ENCODE measurements at places on chromosomes 11 and 22. TPM values are rescaled to one million over a fixed set of nuclear protein-coding genes. Genes with fewer than 3 reads are reported as not detected.

TMEM191B gene
- 0.39 TPM for total RNA-seq

PAK1 gene
- 51.4 TPM for total RNA-seq

PKDREJ gene
- total RNA-seq = not detected

LINC01488 gene
- not detected for total RNA-seq

ADM2 gene
- 0.39 TPM for total RNA-seq

CAPN5 gene
- 17.3 TPM for total RNA-seq

LDHAL6A gene
- not detected for total RNA-seq

RTN4RL2 gene
- 1.5 TPM for total RNA-seq

OR52E1 gene
- total RNA-seq = not detected

NFAM1 gene
- total RNA-seq = not detected

OR5J2 gene
- total RNA-seq = not detected

XKR3 gene
- total RNA-seq = not detected

IRAG1 gene
- total RNA-seq = 0.37 TPM

RCOR2 gene
- 2.7 TPM for total RNA-seq

KCNQ1OT1 gene
- 4.7 TPM for total RNA-seq

RBM4B gene
- total RNA-seq = 17.0 TPM

GLB1L2 gene
- total RNA-seq = 3.5 TPM

FCHSD2 gene
- total RNA-seq = 7.0 TPM

SLC25A45 gene
- total RNA-seq = 3.3 TPM

MMP13 gene
- total RNA-seq = not detected

LBHD1 gene
- total RNA-seq = 8.0 TPM

ARHGEF17 gene
- total RNA-seq = 11.4 TPM

GTF2H1 gene
- 80.9 TPM for total RNA-seq

MYEOV gene
- total RNA-seq = 23.9 TPM

MGAT3 gene
- not detected for total RNA-seq

MIAT gene
- total RNA-seq = 0.37 TPM

ART5 gene
- total RNA-seq = not detected

TRIM6 gene
- 2.6 TPM for total RNA-seq
